ENCODE measurements at places on chromosomes 4 and X. TPM values are rescaled to one million over a fixed set of nuclear protein-coding genes. Genes with fewer than 3 reads are reported as not detected.

- no peak for DNase-seq
These were observed 105.0 kb upstream of the ANXA3 start for GRCh38 chr4:78446619-78447018.

DNA sequence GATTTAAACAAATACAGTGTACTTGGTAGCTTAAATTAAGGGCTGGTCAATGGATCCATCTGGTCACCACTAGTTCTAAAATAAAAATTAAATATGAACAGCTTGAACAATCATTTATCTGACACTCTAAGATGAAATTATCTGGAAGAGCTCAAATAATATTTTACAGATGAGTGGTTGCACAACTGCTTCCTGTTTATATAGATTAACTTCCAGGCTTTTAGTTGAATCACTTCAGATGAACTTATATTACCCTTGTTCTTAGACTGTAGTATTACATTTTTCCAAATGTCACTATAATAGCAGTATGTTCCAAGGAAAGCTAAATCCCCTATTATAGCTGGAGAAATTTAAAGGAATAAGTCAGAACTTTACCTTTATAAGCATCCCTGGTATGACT lies 92.4 kb upstream of the SMIM10 start:
- no peak for DNase-seq

FOXR2 gene
- not detected for total RNA-seq

GPRASP3 gene
- total RNA-seq: 5.7 TPM

DNA sequence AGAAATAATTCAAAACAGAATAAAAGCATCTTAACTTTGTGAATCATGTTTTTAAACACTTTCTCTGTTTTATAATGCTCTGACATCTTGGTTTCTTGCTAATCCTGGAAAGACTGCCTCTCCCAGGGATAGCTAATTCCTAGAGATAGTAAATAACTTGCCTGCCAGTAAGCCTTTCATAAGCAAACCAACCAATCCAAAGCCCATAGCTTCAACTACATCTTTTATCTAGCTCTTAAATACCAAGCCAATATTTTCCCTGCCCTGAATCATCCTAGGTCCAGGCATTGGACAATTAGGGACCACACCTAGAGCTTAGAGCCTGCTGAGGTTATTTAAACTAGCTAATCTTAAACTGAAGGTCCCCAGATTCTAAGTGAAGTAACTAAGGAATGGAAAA lies 223.7 kb upstream of the DIPK2B start:
- no peak for DNase-seq

DNA sequence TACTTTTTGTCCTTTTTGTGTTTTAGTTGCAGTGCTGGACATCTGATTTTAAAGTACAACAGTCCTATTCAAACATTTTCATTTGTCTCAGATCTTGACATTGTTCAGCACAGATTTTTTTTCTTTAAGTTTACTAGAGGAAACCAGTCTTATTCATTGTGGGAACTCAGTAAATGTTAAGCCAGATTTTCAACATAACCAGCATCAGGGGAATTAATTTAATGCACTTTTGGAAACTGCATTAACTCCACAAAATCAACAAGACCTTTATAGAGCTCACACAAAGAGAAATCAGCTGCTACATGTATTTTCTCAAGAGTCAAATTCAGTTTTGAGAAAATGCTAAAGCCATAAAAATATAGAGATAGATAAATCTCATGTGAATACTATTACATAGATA lies 9.9 kb downstream of the CPE start:
- no peak for DNase-seq

TRPC5OS gene
- not detected for total RNA-seq

DNA sequence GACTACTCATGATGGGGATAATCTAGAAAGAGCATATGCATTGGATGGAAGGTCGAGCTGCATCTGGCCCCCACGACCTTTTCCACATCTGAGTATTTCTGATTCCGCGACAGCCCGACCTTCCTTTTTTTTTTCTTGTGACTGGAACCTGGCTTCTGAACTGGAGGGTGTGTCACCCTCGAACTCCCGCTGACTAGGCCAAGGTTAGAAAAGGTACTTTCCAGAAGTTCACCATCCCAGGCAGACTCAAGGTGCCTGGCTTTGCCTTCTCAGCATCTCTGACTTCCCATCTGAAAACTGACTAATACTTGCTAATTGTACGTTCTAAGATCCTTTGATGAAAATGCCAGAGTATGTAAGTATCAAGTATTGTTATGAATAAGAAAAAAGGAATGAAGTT lies 49.3 kb upstream of the CD40LG start:
- DNase-seq: no peak

MTHFD2L gene
- 14.5 TPM for total RNA-seq

DNA sequence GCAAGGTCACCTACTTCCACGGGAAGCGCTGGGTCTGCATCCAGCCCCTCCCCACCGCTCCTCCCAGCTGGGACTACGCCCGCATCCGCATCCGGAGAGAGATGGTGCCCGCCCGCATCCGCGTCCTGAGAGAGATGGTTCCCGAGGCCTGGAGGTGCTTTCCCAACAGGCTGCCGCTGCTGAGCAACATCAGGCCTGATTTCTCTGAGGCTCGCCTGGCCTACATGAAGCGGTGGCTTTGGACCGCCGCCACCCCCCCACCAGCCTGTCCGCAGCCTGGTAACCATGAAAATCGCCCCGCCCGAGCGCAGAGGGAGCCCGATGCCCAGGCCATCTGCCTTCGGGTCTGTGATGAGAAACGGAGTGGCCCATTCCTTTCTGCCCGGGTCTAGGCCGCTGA lies 18.1 kb downstream of the CLTRN start:
- DNase-seq: no peak

ERVMER34-1 gene
- total RNA-seq: 3.4 TPM

DNA sequence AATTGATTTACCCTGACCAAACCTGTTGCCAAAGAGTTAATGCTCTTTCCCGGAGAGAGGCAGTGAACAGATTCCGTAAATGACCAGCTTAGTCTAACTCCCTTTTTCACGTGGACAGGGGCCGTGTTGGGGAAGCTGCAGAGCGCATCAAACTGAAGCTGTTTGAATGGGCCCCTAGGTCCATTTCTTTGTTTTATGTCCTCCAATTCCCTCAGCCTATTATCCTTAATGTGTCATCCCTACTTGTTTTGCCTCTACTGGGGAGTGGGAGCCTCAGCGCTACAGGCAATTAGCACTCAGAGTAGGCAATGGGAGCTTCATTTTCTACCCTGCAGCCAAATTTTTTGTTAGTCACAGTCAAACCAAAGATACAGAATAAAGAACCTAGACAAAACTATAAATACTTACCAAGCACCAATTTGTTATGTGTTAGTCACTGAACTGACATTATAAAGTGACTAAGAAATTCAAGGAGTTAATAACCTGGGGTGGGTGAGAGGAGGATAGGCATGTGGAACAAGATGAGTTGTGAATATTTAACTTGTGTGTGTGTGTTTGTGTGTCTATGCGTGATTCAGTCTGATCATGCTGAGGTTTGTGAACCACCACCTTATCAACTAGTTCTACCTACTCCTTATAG lies 417.4 kb downstream of the PACRGL start:
- DNase-seq: no peak

- DNase-seq: no peak
These were observed 8.3 kb upstream of the AGA start for GRCh38 chr4:177450426-177451107.

BEND2 gene
- total RNA-seq: 0.24 TPM

- DNase-seq: no peak
These were observed 52.6 kb downstream of the RNF150 start for GRCh38 chr4:141080668-141081067.

SCML2 gene
- total RNA-seq: 0.97 TPM

- no peak for DNase-seq
These were observed 3.4 kb upstream of the SCD5 start for GRCh38 chr4:82801910-82802521.

PGK1 gene
- total RNA-seq: 399 TPM

- DNase-seq: no peak
These were observed 61.7 kb upstream of the DDX60 start for GRCh38 chr4:168380290-168380689.

TEX11 gene
- not detected for total RNA-seq

DNA sequence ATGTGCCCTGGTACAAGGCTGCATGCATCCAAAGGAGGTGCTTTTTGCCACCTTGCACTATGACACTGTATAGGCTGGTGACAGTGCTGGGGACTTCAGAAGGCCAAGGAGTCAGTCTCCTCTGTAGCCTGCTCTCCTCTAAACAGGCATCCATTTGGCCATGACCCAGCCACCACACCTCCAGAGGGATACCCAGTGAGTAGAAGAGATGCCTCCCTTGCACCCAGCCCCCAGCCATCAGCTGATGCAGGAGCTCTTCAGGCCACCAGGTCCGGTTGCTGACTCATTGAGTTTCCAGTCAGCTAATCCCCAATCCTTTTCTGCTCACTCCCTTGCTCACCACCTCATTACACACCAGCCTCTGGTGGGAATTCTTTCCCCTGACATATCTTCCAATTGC lies 99.8 kb downstream of the PJA1 start:
- DNase-seq: peak; percentile 74

- DNase-seq: no peak
These were observed 11.8 kb downstream of the UGT2B15 start for GRCh38 chr4:68658672-68659071.

GRCh38 chr4:126446917-126447316 lies 1132.2 kb downstream of the FAT4 start:
- DNase-seq: no peak

GRCh38 chr4:37066159-37066558 lies 178.4 kb upstream of the NWD2 start:
- DNase-seq: no peak
